ENCODE measurements at places on chromosomes 6 and 20.

- no peak for DNase-seq
Measured at GRCh38 chr6:157368359-157369049, 12.5 kb upstream of the ZDHHC14 start.

DNA sequence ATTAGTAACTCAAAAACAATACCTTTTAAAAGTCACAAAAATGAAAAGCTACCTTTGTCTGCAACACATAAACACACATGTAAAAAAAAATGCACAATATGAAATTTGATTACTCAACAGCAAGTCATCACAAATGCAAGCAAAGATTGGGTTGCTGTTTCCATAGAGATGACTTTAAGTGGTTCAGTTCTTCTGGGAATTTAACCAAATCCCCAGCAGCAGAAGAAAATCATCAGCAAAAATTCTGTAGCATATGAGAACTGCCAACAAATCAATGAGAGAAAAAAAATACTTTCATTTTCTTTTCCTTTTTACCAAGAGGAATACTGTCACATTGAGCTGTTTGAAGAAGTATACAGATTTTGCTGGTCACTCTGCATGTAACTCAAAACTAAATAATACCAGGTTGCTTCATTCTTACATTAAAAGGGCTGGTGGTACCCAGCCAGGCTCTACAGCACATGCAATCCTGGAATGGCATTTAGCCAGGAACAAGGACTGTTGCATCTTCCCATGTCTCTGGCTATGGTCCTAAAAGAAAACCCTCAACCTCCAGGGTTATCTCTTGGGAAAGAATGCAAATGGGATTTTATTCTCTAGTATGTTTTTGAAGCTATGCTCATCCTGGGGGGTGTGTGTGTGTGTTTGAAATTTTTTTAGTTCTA, 158.3 kb downstream of the OPRM1 start:
- peak; percentile 16 for DNase-seq

DNA sequence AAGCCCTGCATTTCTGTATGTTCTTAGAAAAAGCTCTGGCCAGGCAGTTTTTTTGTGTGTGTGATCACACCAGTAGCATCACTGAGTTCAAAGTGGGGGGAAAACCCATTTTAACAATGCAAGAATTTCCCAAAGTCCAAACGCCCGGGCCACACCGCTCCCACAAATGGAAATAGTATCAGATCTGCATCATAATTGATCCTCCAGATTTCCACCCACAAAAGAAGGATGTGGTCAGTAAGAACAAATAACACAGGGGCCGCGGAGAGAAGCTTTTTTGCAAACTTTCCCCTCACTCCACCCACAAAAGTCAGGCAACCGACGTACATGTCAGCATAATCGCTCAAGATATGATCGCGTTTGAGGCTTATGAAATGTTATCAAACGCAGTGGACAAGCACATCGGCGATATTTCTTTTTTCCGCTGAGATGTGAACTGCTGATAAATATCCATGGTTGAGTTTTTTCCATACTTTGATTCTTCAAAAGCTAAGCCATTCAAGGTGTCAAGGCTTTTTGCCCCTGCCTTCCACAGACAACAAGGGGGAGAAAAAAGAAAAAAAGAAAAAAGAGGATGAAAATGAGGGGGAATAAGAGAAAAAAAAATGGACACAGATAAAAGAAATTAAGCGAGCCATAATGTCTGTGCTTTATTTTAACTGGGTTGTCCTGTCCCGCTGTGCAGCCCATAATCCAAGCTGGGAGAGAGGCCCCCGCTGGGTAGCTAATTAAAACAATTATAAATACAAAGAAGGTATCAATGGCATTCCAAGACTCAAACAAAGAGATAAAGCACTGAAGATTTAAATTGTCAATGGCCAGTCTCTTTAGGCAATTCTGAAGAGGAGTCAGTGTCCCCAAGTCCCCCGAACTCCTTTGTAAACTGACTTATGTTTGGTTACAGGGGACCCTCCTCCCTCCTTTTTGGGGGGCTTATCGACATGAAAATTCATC, 143.5 kb downstream of the ZFP64 start:
- no peak for DNase-seq

GRCh38 chr20:6079016-6079415, 25.2 kb upstream of the LRRN4 start:
- no peak for DNase-seq

DNA sequence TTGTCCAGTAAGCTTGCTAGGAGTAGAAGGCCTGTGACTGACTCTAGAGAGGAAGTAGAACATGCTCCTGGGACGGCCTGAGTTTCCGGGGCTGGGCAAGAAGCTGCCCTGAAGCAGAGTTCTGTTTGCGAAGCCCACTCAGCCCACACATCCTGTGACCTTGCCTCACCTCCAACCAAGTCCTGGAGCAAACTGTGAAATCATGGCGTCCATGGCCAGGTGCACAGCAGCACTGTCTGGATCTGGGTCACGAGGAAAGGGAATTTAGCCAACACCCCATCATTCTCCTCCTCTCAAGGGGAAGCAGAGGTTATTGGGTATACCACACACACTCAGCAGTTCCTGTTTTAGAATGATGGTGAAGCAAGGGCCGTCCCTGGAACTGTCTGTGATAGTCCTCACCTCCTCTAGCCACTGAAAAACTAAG, 87.5 kb downstream of the CRYBG1 start:
- no peak for DNase-seq

GRCh38 chr6:22878706-22879105, 309.3 kb downstream of the HDGFL1 start:
- no peak for DNase-seq

- no peak for DNase-seq
Measured at GRCh38 chr6:23823421-23823820, 302.6 kb upstream of the NRSN1 start.

GRCh38 chr6:154474648-154475428, 35.6 kb downstream of the CNKSR3 start:
- no peak for DNase-seq

DNA sequence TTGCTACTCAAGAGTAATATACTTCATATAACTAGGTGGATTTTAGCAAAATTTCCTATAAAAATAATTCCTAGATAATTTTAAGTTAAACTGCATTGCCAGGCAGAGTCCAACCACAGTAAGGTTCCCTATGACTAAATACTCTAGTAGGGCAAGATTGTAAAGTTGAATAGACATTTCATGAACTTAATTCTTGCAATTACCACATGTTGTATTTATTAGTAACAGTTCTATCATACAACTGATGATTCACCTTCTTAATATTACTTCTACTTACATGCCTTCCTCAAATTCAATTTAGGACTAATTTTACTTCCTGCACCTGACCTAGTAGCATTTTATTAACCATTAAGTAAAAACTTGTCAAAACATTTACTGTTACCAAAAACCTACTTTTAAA, 266.7 kb upstream of the THEMIS start:
- DNase-seq, result no peak

DNA sequence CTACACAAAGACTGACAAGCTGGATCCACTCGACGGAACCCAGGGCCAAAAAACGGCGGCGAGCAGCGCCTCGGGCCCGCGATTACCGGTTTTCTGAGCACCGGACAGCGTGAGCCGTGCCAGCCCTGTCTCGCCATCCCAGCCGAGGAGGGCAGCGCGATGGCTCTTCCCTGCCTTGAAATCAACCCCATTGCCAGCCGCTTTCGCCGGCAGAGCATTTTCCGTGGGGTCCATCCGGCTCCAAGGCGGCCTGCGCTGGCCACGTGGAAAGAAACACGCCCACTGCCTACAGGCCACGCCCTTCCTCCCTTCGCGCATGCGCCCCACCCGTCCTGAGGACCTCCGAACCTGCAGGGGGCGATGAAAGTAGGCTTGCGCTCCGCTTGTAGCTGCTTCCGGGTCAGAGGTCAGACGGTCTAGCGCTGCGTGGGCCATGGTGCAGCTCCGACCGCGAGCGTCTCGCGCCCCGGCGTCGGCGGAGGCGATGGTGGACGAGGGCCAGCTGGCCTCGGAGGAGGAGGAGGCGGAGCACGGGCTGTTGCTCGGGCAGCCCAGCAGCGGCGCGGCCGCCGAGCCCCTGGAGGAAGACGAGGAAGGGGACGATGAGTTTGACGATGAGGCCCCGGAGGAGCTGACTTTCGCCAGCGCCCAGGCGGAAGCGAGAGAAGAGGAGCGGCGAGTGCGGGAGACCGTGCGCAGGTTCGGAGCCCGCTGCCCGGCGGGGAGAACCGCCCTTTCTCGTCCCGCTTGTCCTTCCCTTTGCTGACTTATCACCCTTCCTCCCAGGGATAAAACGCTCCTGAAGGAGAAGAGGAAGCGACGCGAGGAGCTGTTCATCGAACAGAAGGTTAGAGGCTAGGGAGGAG, at the start of gene NOL7:
NOL7 (plus strand) TSS at position 410 of the 866 bp plus-strand sequence; CDS start at position 434, 24 bp downstream.
- DNase-seq, result peak; percentile 98

- no peak for DNase-seq
Measured at GRCh38 chr20:33769043-33769442, 37.2 kb downstream of the ZNF341 start.

- no peak for DNase-seq
Measured at GRCh38 chr20:2206957-2207769, 88.6 kb upstream of the TGM3 start.

DNA sequence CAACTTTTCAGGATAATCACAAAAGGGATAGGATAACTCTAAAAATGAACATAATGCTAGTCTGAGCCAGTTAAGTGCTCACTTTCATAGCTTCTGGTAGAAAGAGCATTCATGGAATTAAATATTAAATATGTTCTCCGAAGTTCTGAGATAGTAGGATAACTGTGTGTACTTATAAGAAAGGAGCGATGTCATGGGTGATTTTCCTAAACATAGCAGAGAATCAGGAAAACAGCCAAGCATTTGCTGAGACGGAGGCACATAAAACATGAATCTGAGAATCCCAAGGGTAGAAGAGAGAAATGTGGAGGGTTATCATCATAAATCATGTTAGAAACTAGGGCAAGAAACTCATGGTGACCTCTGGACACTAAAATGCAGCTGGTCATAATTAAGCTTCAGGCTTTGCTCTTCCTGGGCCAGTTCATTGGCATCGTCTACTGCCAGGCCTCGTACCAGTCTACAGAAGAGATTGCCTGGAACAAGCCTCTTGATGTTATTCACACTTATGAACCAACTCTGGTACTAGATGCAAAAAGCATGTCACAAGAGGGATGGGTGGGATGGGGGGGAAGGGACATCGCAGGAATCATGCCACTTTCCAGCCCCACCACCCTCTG, 436.6 kb downstream of the PRKN start:
- no peak for DNase-seq
